NCI-H2227 treated with DMSO at 0.1 percent for 48 hours (cell line): ENCODE measurements at places on chromosomes 4 and X.

DNA sequence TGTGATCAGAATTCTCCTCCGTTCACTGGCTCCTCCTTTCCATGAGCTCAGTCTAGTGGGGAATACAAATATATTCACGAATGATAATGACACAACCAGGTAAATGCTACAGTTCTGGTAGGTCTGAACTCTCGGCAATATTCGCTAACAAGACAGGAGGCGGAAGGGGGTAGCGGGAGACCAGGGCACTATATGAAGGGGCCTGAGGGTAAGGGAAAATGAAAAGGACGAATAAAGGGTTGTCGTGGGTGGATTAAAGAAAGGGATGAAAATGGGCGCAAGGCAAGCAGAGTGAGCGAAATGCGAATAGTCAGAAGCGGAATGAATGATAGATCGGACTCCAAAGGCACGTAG lies 743 bp downstream of the NKAP start:
- no peak for DNase-seq

- DNase-seq = no peak
Observed at GRCh38 chr4:61485056-61485455, 284.9 kb downstream of the ADGRL3 start.

- no peak for DNase-seq
Observed at GRCh38 chr4:123587983-123588494, 191.4 kb downstream of the SPRY1 start.

GRCh38 chrX:38138900-38139299 lies 81.8 kb downstream of the SRPX start:
- DNase-seq = no peak

GRCh38 chr4:173501592-173502150 lies 28.4 kb downstream of the HAND2 start:
- DNase-seq = no peak
